ENCODE measurements at places on chromosomes 6 and 20. TPM values are rescaled to one million over a fixed set of nuclear protein-coding genes. Genes with fewer than 3 reads are reported as not detected.

GRCh38 chr6:128925765-128926164, 42.8 kb downstream of the LAMA2 start:
- no peak for DNase-seq

DNA sequence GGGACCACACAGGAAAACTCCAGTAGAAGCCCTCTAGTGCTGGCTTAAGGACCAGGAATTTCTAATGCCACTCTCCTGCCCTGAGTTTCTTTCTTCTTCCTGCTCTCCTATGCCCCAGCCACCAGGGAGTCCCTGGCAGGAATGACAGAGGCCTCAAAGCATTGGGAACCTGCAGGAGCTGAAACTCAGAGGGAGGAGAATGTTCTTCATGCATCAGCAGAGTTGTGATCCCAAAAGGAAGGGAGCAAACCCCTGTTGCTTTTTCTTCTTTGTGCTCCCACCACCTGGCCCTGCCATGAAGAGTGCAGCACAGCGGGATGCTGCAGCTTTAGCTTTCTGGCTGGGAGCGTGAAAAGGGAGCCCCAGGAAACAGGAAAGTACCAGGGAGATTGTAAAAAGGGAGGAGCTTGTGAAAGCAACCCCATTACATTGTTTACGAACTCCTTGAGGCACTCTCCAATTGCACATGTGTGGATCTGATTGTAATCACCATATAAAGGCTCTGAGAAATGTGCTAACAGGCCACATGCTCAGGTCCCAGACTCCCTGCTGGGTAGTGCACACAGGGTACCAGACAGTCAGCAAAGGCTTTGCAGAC, 34.7 kb upstream of the FKBP1A start:
- no peak for DNase-seq

GRCh38 chr6:12911427-12911826, 194.9 kb downstream of the PHACTR1 start:
- no peak for DNase-seq

DNA sequence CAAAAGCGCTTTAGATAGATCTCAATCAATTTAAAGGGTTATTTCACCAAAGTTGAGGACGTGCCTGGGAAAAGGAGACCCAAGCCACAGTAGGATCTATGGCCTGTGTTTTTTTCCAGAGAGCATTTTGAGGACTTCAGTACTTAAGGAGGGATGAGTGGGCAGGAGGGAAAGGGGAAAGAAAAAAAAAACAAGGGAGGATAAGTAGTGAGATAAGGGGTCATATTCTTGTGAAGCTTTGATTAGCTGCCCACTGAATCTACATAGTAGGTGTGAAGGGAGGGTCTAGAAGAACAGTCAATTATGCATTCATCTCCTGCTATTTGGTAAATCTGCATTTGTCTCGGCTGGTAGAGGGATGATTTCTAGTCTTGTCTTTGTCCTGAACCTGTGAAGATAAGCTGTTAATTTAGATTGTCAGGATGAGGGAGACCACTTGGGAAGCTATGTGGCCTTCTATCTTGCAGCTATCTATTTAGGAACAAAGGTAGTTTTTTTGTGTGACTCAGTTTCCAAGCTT, 48.4 kb downstream of the CLVS2 start:
- no peak for DNase-seq

Gene GHRH
- total RNA-seq = not detected

Gene NANP
- total RNA-seq = 1.8 TPM

DNA sequence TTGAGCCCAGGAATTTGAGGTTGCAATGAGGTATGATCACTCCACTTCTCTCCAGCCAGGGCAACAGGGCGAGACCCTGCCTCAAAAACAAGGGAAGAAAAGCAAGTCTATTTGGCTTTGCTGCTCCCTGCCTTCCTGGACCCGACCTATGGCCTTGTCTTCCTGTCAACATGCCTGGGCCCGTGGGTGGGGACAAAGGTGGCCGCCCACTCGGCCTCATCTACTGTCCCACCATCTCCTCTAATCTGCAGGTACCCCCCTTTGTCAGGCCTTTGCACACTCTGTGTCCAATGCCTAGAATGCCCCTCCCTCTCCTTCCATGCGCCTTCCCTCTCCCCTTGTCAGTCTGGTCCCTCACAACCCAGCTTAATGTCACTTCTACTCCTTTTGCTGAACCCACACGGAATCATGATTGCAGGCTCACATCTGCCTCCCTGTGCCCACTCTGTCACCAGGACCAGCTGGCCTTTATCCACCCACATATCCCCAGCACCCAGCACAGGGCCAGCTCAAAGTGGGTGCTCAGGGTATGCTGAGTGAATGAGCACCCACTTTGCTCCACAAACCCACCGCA, 40.3 kb downstream of the MDFI start:
- no peak for DNase-seq

GRCh38 chr20:63134201-63134612, 81.7 kb downstream of the YTHDF1 start:
- no peak for DNase-seq

Measured in T-helper 17 cell (primary cell).